CD8-positive, alpha-beta memory T cell (primary cell): ENCODE measurements at places on chromosomes 2 and 18. TPM values are rescaled to one million over a fixed set of nuclear protein-coding genes. Genes with fewer than 3 reads are reported as not detected.

- DNase-seq: no peak
Measured at GRCh38 chr18:5678779-5679406, 135.1 kb upstream of the EPB41L3 start.

GRCh38 chr2:213763354-213763753, 479.1 kb downstream of the SPAG16 start:
- no peak for DNase-seq

GRCh38 chr2:14712111-14712510, 79.6 kb downstream of the LRATD1 start:
- no peak for DNase-seq

- DNase-seq: no peak
Measured at GRCh38 chr18:59149007-59149406, 9.3 kb downstream of the SEC11C start.

GRCh38 chr2:201794294-201794693, 12.0 kb upstream of the CDK15 start:
- DNase-seq: no peak

GRCh38 chr2:181683518-181684453, 3.5 kb upstream of the NEUROD1 start:
- DNase-seq: no peak

DNA sequence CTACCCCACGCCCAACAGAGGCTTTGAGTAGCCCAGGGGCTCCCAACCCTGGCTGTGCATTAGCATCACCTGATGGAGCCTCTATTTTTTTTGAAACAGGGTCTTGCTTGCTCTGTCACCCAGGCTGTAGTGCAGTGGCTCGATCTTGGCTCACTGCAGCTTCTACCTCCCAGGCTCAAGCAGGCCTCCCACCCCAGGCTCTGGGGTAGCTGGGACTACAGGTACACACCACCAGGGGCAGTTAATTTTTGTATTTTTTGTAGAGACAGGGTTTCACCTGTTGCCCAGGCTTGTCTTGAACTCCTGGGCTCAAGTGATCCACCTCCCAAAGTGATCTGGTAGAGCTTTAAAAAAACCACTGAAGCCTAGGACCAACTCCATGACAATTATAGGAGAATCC, 394.8 kb upstream of the ATP5MC3 start:
- no peak for DNase-seq

DNA sequence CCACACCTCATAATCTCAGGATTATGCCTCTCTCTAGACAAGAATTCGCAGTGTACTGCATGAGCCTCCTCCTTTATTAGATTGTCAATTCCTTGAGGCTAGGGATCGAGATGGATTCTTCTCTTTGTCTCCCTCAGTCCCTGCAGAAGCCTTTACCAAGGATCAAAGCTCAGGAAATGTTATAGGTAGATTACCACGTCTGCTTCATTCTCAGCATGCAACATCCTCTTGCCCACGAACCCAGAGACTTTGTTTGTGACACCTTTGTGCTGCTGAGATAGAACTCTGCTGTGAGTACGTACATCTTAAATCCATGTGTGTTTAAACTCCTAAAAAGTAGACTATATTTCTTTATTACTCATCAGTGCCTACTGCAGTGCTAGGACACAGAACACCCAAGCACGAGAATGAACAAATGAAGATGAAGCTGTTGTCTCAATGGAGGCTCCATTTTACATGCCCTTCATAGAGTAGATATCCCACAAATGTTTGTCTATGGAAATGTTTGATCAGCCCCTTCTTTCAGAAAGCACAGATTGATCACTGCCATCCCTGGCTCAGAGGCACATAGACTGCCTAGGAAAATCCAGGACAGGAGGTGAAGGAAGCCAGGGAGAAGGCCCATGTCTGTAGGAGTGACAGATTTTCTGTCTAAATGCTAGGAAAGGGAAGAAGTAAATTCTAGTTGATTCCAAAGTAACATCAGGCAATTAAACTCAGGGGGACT, 98.8 kb upstream of the KLHL29 start:
- no peak for DNase-seq

DNA sequence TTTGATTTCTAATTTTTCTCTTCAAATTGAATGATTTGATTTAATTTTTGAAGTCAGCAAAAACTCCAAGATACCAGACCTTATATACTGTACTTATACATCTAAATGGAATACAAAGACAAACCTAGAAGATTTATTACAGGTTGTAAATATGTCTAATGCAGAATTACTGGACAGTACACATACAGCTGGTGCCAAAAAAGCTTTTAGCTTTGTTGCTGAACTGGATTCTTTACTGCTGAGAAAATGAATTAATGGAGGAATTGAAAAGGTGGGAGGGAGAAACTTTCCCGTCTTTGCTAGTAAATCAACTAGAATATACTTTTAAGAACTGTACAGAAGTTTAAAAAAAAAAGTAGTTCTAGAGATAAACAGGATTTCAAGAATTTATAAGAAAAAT, 17.5 kb downstream of the C1D start:
- no peak for DNase-seq

GRCh38 chr18:24552218-24552617, 91.8 kb downstream of the HRH4 start:
- DNase-seq: no peak

DNA sequence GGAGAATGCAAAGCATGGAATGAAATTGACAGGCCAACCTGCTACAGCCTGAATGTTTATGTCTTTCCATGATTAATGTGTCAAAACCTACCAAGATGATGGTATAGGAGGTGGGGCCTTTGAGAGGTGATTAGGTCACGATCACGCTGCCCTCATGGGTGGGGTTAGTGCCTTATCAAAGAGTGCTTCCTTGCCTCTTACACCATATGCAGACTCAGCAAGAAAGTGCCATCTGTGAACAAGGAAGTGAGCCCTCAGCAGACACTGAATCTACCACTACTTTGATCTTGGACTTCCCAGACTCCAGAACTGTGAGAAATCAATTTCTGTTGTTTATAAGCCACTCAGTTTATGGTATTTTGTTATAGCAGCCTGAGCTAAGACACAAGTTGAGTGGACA, 147.5 kb upstream of the BCL2L11 start:
- DNase-seq: no peak

The CCDC150 gene
- 7.9 TPM for total RNA-seq

The AP1S3 gene
- 16.9 TPM for total RNA-seq

The C1QL2 gene
- not detected for total RNA-seq

The DIPK1C gene
- not detected for total RNA-seq

The MROH2A gene
- not detected for total RNA-seq
